ENCODE measurements at places on chromosomes 5 and 9. TPM values are rescaled to one million over a fixed set of nuclear protein-coding genes. Genes with fewer than 3 reads are reported as not detected.

GALNT12 gene
- polyA plus RNA-seq, result not detected

SLC34A1 gene
- 0.03 TPM for polyA plus RNA-seq

FGFR4 gene
- polyA plus RNA-seq, result 129 TPM

CCDC183 gene
- polyA plus RNA-seq, result 66.4 TPM

MYO10 gene
- 4.5 TPM for polyA plus RNA-seq

GRPEL2 gene
- 13.1 TPM for polyA plus RNA-seq

GRCh38 chr9:86966852-86967511, 19.7 kb upstream of the GAS1 start:
- no peak for DNase-seq

GRCh38 chr9:97502222-97502983, 937 bp downstream of the TMOD1 start:
- DNase-seq, result no peak

DNA sequence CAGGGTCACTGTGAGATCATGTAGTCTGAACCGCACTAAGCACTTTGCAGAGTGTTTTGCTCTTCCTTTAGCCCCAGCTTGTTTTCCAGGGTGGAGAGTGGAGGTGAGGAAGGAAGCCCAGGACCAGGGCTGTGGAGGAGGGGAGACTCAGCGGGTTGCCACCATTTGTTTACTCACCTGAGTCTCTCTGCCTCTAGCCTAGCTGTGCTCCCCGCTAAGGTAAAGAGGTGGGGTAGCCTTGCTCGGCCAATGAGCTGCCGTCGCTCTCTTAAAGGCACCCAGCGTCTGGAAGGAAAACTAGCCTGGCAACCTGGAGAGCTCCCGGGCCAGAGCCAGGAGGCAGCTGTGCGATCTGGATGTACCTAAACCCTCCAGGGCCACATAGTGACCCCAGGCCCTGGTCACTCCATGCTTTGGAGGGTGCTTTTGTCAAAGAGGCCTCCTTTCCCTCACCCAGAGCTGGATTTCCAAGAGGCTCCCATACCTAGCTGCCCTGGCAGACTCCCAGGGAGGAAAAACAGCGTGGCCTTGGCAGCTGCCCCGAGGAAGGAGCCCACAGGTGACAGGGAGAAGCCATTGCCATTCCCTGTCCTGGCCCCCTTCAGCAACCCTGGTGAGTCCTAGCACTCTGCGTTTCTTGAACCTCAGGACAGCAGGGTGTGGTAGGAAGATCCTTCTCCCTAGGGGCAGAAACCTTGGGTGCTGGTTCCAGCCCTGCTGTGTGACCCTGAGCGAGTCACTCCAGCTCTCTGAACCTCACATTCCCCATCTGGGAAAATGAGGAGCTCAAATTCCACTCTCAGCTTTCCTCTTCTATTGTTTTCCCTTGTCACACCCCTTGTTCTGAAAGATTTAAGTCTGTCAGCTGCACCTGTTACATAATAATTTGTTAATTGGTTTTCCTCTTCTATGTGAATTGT, 42.4 kb upstream of the LARP1 start:
- no peak for DNase-seq

- peak; percentile 64 for DNase-seq
Observed at GRCh38 chr9:124511891-124512805, 4.9 kb upstream of the NR5A1 start.

DNA sequence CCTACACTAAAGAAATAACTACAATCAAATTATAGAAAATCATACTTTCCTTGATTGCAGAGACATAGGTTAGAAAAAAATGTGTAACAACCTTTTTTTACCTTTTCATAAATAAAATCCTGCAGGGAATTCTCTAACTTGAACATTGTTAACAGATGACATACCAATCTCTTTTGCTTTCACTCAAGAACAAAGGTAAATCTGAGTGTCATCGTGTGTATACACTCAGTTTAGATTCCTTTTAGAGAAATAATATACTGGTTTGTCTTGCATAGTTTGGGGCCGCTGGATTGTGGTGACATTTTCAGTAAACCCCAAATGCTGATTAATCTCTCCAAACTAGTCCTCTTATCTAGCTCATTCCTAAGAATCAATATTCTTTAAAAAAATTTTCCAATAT, 20.8 kb upstream of the MTAP start:
- DNase-seq, result no peak

DNA sequence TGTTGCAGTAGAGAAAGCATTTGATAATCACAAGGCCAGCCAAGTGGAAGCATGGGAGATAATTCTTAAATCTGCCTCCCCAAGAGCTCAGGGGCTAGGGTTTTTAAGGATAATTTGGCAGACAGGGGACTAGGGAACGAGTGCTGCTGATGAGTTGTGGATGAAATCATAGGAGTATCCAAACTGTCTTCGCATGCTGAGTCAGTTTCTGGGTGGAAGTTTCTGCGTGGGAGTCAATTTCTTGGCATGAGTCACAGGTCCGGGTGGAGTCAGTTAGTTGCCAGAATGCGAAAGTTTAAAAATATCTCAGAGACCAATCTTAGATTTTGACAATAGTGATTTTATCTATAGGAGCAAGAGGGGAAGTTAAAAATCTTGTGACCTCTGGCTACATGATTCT, 112.6 kb downstream of the TMC1 start:
- no peak for DNase-seq

GRCh38 chr5:80745490-80745889, 90.7 kb upstream of the DHFR start:
- DNase-seq, result no peak

GRCh38 chr5:146706321-146706972, 172.1 kb downstream of the PPP2R2B start:
- peak; percentile 12 for DNase-seq

- no peak for DNase-seq
Observed at GRCh38 chr5:174378121-174378874, 332.8 kb downstream of the NSG2 start.

- no peak for DNase-seq
Observed at GRCh38 chr5:176355400-176356178, 6.0 kb downstream of the KIAA1191 start.

DNA sequence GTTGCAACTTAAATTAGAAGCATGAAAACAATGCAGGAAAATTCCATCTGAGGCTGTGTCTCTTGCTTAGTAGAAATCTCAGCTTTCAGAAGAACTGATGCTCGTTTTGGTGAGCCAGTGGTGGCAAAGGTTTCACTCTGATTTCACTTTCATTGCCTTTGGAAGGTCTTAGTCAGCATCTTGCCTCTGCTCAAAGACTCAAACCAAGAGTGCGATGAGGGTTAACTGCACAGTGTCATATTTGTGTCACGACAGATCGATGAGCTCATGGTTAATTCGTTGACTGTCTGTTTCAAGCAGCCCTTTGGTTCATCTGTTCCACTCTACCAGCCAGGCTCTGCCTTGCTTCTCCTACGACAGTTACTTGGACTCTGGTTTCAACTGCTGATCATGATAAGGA, 331.3 kb upstream of the KIF2A start:
- DNase-seq, result no peak

DNA sequence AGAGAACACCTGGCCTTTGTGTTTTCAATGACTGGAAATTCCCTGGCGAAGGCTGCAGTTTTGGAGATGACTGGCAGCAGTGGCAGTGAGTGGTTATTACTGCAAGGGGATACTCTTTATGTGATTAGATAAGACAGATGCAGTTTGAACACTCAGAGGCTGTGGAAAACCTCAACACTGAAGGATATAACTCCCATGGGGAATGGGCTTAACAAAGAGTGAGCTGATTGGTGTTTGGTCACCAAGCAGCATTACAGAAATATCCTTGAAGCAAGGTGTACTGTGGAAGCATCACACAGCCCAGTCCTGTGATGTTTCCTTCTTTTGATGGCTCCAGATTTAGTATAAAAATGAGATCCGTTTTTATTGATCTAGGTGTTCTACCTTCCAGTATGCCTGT, 490.7 kb upstream of the PTPRD start:
- DNase-seq, result no peak

DNA sequence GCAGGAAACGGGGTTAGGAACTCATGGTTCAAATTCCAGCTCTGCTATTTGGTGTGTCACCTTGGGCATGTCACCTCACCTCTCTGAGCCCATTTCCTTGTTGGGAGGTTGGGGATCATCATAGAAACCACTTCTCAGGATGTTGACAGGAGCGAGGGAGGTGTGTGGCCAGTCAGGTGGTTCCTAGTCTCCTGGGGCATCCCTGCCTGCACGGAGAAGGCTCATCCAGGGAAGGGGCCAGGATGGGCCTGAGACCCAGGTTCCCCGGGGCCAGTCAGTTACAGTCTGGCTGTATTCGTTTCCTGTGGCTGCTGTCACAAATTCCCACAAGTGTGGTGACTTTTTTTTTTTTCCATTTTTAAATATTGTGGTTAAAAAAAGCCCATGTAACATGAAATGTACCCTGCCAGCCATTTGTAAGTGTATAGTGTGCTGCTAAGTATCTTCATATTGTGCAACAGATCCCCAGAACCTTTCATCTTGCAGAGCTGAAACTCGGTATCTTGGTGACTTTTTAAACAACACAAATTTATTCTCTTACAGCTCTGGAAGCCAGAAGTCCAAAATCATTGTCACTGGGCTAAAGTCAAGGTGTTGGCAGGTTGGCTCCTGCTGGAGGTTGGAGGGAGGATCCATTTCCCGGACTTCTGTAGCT, 78.7 kb upstream of the UNC5A start:
- DNase-seq, result no peak

- DNase-seq, result no peak
Observed at GRCh38 chr9:97405551-97405950, 6.3 kb upstream of the TDRD7 start.

DNA sequence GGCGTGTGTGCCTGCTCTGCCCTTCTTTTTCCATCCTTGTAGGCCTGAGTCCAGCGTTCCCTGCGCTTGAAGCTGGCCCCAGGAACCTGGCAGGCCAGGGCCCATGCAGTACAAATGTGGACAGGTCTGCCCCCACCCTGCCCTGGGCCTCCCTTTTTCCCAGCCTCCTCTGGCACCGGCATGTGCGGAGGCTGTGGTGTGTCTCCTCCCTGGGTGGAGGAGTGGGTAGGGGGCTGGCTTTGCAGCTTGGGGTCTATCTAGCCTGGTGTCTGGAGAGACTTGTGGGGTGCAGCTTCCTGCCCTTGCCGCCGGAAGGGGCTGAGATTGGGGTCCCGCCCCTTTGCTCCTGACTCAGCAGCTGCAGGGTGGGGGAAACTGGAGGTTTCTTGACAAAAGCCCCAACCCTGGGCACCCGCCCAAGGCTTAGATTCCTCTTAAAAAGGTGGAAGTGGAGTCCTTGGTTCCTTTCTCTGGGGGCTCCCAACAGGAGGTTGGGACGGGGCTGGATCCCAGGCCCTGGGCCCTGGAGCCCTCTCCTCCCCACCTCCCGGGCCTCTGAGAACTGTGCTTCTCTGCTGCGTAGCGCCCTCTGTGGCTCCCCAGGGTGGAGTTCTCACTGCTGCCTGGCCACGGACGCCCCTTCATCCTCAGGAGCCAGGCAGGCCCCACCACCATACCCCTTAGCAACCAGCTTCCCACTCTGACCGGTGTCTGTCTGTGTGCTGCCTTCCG, 18.0 kb downstream of the RXRA start:
- DNase-seq, result no peak

GRCh38 chr5:2300421-2300820, 417.7 kb upstream of the IRX4 start:
- DNase-seq, result no peak
